PC-3 (cell line): ENCODE measurements at places on chromosomes 7 and 10.

GRCh38 chr7:29296421-29296820 lies 101.8 kb downstream of the CHN2 start:
- no peaks in the 10 kb centered on the region for H3K27me3 ChIP-seq
- no peaks in the 10 kb centered on the region for H3K36me3 ChIP-seq
- H3K4me3 ChIP-seq: no peak overlapping the region

DNA sequence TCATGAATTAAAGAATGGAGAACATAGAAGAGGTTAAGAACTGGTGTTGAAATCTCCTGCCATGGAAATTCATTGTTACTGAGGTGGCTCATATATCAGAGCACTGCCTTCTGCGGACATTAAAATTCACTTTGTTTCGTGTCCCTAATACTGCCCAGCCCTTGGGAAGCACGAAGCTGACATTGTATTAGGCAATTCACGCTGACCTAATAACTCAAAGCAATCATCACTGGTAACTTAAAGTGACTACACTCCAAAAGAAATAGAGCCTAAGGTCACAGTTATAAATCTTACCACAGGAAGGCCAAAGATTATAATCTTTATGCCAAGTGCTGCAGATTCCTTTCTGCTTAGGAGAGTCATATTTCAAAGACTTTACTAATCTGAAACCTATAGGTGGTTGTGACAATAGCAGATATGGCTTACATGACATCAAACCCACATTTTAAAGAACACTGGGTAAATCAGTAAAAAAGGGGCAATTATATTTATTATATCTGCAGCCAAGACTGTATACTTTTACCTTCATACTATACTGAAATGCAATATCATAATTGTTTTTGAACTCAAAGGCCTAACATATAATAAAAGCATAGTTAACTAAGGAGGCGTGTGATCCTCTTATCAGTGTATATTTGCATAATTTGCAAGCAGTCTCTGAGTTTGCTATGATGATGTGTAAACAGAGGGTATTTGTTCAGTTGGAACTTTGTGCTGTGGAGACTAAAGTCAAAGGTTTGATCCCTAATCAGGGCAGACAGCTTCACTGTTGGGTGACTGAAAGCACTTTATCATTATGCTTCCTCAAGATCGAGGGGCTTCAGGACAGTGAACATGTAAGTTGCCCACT lies 51.9 kb upstream of the CAPZA2 start:
- no peaks in the 10 kb centered on the region for H3K27me3 ChIP-seq
- H3K27ac ChIP-seq: peak overlapping the region; percentile 76
- no peaks in the 10 kb centered on the region for H3K36me3 ChIP-seq
- peaks cover 33% of the 10 kb centered on the region for H3K4me1 ChIP-seq
- DNase-seq: peak; percentile 81
- peak overlapping the region; percentile 42 for H3K4me3 ChIP-seq

GRCh38 chr7:151744656-151745638 lies 132.0 kb downstream of the PRKAG2 start:
- peaks cover 30% of the 10 kb centered on the region for H3K4me1 ChIP-seq
- H3K4me3 ChIP-seq: no peak overlapping the region
- peak; percentile 88 for DNase-seq
- H3K27me3 ChIP-seq: no peaks in the 10 kb centered on the region

DNA sequence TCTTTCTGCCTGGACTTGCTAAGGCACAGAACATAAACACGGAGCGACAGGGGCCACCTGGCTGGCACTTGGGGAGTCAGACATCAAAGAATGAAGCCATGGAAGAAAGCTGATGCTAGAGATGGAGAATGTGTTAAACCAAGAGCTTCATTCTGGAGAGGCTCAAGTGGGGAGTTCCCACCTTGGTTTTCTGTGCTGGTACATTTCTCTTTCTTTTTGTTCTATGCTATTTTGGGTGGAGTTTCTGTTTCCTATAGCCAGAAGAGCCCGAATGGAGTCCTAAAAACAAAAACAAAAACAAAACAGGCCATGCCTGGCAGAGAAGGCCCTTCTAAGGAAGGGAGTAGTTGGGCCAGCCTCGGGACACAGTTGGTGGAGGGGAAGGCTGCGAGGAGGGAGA lies 148.4 kb upstream of the PRR15 start:
- H3K27me3 ChIP-seq: no peaks in the 10 kb centered on the region
- H3K36me3 ChIP-seq: no peaks in the 10 kb centered on the region
- H3K4me1 ChIP-seq: peaks cover 3% of the 10 kb centered on the region; the same call in 1 of the 2 replicates
- no peak for DNase-seq

GRCh38 chr10:48470893-48471805 lies 133.7 kb downstream of the ARHGAP22 start:
- no peak for DNase-seq
- H3K36me3 ChIP-seq: no peaks in the 10 kb centered on the region
- no peaks in the 10 kb centered on the region for H3K4me1 ChIP-seq
- no peak overlapping the region for H3K4me3 ChIP-seq
- no peaks in the 10 kb centered on the region for H3K27me3 ChIP-seq

GRCh38 chr7:3897430-3898372 lies 596.6 kb downstream of the SDK1 start:
- H3K4me1 ChIP-seq: no peaks in the 10 kb centered on the region
- DNase-seq: peak; percentile 61
- no peaks in the 10 kb centered on the region for H3K36me3 ChIP-seq
- H3K27me3 ChIP-seq: no peaks in the 10 kb centered on the region
